Activated naive CD8-positive, alpha-beta T cell treated with anti-CD3 and anti-CD28 coated beads, Interleukin-2, amount 10 ng/mL, durations not matched to agents 7 days and 5 days (primary cell): ENCODE measurements at places on chromosomes 5 and 9. TPM values are rescaled to one million over a fixed set of nuclear protein-coding genes. Genes with fewer than 3 reads are reported as not detected.
A peak's percentile ranks its signal among the peaks of the same experiment; 100 is the strongest.

Gene LHX2
- total RNA-seq, result not detected

Gene SLC23A1
- 1.3 TPM for total RNA-seq

GRCh38 chr5:127555826-127556225 lies 38.4 kb downstream of the PRRC1 start:
- H3K36me3 ChIP-seq, result peaks cover 10% of the 10 kb centered on the region
- no peak overlapping the region for H3K27ac ChIP-seq
- no peaks in the 10 kb centered on the region for H3K4me1 ChIP-seq
- H3K27me3 ChIP-seq, result no peaks in the 10 kb centered on the region
- no peak overlapping the region for H3K4me3 ChIP-seq
- no peak for DNase-seq

DNA sequence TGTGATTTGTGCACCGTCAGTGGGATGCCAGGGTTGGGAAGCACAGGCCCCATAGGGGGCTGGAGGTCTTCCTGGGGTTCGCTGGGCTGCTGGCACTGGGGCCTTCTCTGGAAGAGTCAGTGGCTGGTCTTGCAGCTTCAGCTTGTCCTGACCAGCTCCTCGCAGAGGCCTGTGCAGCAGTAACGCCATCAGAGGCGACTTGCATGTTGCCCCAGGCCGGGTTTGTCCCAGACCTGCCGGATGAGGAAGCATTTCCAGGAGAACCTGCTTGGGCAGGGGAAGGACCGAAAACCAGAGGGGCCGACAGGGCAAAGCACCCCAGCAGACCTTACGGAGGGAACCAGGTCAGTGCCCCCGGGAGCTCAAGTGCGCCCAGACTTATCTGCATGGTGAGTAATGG lies 54.7 kb upstream of the IRX2 start:
- H3K4me3 ChIP-seq, result no peak overlapping the region
- H3K36me3 ChIP-seq, result no peaks in the 10 kb centered on the region
- H3K27ac ChIP-seq, result no peak overlapping the region
- H3K27me3 ChIP-seq, result no peaks in the 10 kb centered on the region
- no peak for DNase-seq

GRCh38 chr5:139759219-139759721 lies 36.3 kb upstream of the PSD2 start:
- DNase-seq, result no peak
- peaks cover 51% of the 10 kb centered on the region for H3K27me3 ChIP-seq
- no peak overlapping the region for H3K27ac ChIP-seq
- peaks cover 5% of the 10 kb centered on the region for H3K4me1 ChIP-seq

DNA sequence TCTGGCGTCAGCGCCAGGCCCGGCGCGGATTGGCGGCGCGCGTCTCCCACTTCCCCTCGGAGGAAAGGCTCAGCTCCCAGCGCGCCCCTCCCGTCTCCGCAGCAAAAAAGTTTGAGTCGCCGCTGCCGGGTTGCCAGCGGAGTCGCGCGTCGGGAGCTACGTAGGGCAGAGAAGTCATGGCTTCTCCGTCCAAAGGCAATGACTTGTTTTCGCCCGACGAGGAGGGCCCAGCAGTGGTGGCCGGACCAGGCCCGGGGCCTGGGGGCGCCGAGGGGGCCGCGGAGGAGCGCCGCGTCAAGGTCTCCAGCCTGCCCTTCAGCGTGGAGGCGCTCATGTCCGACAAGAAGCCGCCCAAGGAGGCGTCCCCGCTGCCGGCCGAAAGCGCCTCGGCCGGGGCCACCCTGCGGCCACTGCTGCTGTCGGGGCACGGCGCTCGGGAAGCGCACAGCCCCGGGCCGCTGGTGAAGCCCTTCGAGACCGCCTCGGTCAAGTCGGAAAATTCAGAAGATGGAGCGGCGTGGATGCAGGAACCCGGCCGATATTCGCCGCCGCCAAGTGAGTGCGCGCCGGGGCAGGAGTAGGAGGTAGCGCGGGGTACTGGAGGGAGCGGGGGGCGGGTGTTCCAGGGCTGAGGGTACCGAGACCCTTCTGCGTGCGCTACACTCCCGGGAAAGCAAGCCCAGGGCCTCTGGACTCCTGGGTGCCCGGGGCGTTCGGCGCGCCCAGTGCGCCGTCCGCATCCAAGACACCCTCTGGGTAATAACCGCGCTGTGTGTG lies at the start of gene MSX2:
Gene MSX2 (plus strand): TSS at position 99 of the 777 bp plus-strand sequence. CDS start 78 bp downstream, at position 177.
- H3K36me3 ChIP-seq, result peaks cover 6% of the 10 kb centered on the region
- peak; percentile 37 for DNase-seq
- H3K27me3 ChIP-seq, result peaks cover 91% of the 10 kb centered on the region
- peak within 1 kb of the TSS; percentile 80 for H3K27ac ChIP-seq

- H3K4me3 ChIP-seq, result peak overlapping the region; percentile 91
- H3K27me3 ChIP-seq, result no peaks in the 10 kb centered on the region
- peak overlapping the region; percentile 100 for H3K27ac ChIP-seq
- DNase-seq, result peak; percentile 69
- H3K36me3 ChIP-seq, result peaks cover 28% of the 10 kb centered on the region
Measured at GRCh38 chr5:137752905-137753690, 1.1 kb downstream of the HNRNPA0 start.

DNA sequence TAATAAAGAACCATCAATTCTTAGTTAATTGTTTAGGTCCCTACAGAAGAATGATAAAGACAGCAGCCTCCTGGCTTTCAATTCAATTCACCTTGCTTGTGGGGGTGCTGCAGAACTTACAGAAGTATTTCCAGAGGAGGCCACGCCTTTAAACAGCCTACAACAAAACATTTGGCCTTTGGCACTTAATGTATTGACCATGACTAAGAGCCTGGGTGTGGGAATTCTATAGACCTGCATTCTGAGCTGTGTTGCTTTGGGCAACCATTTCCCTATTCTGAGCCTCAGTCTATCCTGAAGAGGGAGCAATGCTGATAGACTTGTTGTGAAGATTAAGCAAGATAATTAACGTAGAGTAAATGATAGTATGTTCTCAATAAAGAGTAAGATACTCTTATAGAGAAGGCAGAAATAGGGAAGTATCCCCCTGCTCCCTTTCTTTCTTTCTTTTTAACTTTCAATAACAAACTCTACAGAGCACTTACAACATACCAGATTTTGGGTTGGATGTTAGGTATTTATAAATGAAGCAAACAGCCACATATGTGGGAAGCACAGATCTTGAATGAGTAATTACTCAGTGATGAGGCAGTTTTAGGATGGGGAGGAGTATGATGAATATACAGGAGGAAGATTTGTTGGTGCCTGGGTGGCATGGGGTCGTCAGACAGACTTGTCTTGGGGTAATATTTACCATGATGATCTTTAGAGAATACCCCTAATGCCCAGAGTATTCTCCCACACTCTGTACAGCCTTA lies 28.4 kb downstream of the PAPPA start:
- H3K27me3 ChIP-seq, result no peaks in the 10 kb centered on the region
- no peaks in the 10 kb centered on the region for H3K36me3 ChIP-seq
- no peak overlapping the region for H3K27ac ChIP-seq

GRCh38 chr5:53116597-53116996 lies 7.0 kb upstream of the MOCS2 start:
- H3K4me3 ChIP-seq, result no peak overlapping the region
- H3K27ac ChIP-seq, result no peak overlapping the region
- no peak for DNase-seq
- H3K36me3 ChIP-seq, result no peaks in the 10 kb centered on the region

GRCh38 chr5:44401611-44402010 lies 12.4 kb upstream of the FGF10 start:
- H3K4me1 ChIP-seq, result no peaks in the 10 kb centered on the region
- no peaks in the 10 kb centered on the region for H3K36me3 ChIP-seq
- H3K27me3 ChIP-seq, result no peaks in the 10 kb centered on the region
- no peak overlapping the region for H3K27ac ChIP-seq
- H3K4me3 ChIP-seq, result no peak overlapping the region
- DNase-seq, result no peak

- no peak for DNase-seq
- H3K4me3 ChIP-seq, result no peak overlapping the region
- peaks cover 3% of the 10 kb centered on the region for H3K27me3 ChIP-seq
- no peak overlapping the region for H3K27ac ChIP-seq
- no peaks in the 10 kb centered on the region for H3K4me1 ChIP-seq
- no peaks in the 10 kb centered on the region for H3K36me3 ChIP-seq
Measured at GRCh38 chr9:3027210-3027609, 183.3 kb upstream of the PUM3 start.
